ENCODE measurements at places on chromosomes 4 and X.
A peak's percentile ranks its signal among the peaks of the same experiment; 100 is the strongest.

GRCh38 chrX:144627947-144628346 lies 619.4 kb upstream of the SPANXN1 start:
- DNase-seq: no peak

DNA sequence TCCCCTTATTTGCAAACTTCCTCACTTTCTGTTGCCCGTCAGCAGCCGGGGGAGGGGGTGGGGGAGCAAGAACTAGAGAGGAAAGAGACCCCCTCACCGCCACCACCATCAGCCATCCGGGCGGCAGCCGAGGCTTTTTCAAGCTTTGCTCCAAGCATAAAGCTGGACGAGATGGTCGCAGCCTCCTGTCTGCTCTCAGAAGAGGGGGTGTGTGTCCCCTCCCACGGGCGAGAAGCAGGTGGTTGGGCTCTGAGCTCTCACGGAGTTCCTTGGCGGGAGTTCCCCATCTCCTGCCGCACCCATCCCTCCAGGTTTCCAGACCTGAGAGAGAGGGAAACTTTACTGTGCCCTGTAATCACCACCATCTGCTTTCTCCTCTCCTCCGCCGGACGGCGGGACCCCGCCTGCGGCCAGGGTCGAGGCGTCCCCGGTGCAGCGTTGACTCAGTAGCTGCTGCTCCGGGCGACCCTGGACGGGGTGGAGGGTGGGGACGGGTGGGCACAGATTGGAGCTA lies 4.7 kb upstream of the ARX start:
- no peak for DNase-seq

DNA sequence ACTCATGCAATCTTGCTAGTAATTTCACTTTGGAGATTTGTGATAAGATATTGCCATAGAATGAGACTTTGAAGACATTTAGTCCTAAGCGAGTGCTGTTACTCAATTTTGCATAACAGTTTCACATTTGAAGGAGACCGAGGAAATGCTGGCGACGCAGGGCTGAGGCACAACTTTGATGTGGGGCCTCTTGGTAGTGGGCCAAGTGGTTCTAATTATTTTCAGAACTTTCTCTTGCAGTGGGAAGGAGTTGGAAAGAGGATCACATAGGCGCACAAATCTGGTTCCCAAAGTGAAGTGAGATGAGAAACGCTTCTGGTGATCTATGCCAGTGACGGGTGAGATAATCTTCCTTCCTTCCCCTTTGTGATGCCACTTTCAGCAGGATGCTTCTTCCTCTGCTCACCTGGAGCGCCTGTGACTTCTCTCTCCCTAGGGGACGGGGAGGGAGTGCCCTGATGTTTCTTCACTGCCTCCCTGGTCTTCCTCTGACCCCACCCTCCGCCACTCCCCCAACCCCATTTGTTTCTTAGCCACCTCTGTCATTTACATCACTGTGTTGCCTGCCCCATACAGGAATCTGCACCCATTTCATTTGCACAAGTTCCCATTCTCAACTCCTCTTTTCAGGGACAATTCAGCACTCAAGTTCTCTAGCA lies 138.9 kb upstream of the MID1 start:
- no peak for DNase-seq

- DNase-seq: no peak
Observed at GRCh38 chr4:126604268-126604867, 1028.4 kb upstream of the INTU start.

DNA sequence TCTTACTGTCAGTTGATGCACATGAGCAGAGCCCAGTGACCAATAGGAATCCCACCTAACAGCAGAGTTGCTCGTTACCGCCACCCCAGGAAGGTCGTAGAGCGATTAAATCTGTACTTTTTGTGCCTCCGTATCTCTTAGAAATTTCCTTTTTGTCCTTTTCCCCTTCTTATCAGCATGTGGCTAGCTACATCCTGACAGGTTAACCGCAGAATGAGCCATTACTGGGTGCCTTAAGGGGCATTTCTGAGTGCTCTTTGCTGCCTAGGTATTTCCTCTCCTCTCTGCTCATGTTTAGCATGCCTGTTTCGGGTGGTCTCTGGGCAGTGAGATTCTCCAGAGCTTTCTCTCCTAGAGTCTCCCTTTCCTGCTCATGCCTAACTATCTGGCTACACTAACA lies 530.5 kb downstream of the FAM133A start:
- DNase-seq: no peak

DNA sequence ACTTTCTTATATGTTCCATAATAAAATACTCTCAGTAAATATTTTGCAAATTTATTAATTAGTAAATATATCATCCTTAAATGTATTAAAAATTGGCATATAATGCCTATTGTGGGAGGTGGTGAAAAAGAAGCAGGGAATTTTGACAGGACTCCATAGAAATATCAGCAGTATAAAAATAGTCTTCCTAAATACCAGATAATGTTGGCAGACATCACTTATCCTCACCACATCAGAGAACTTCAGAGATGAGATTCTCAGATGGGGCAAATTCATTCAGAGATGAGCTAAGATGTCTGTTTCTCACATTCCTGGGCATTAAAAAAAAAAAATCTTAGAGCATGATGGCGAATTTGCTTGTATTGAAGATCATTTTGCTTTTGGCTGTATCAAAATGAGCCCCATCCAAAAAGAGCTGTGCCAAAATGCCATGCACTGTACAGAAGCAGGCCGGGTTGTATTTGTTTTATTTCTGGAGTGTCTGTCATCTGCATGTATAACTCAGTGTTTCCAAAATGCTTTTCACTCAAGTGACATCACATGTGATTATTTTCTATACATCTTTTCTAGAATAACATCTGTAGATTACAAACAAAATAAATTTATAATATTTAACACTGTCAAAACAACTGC lies 41.7 kb downstream of the ATP8A1 start:
- DNase-seq: no peak

DNA sequence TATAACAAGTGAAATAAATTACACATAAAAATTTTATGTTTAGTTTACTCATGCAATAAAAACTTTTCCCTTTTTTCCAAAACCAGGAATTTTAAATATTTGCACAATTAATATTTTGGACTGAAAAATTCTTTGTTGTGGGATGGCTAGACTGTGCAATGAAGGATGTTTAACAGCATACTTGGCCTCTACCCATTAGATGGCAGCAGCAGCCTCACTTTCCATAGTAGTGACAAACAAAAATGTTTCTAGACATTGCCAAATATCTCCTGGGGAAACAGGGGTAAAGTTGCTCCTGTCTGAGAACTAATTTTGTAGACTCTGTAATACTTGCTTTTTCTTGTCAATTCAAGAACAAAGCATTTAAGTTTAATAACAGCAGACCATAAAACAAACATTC lies 49.8 kb downstream of the SCLT1 start:
- DNase-seq: no peak

GRCh38 chrX:63747331-63747730 lies 37.7 kb downstream of the ARHGEF9 start:
- no peak for DNase-seq

DNA sequence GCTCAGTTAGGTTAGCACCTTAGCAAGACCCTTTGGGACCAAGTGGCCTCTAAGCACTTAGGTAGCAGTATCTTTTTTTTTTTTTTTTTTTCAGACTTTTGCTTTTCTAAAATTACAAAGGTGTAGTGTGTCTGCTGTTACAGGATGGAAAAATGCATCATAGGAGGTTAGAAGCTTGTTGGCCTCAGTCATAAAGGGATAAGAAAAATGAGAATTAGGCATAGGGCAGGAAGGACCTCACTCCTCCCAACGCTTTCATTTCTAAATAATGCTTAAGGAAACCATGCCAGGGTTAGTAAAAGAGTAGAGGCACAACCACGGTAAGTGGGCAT lies 148.4 kb upstream of the PLAC1 start:
- no peak for DNase-seq

- no peak for DNase-seq
Observed at GRCh38 chr4:140756319-140757231, at the start of gene TBC1D9. TSS of gene TBC1D9 (minus strand) at chr4:140756385. CDS start at chr4:140756045, 340 bp downstream.

DNA sequence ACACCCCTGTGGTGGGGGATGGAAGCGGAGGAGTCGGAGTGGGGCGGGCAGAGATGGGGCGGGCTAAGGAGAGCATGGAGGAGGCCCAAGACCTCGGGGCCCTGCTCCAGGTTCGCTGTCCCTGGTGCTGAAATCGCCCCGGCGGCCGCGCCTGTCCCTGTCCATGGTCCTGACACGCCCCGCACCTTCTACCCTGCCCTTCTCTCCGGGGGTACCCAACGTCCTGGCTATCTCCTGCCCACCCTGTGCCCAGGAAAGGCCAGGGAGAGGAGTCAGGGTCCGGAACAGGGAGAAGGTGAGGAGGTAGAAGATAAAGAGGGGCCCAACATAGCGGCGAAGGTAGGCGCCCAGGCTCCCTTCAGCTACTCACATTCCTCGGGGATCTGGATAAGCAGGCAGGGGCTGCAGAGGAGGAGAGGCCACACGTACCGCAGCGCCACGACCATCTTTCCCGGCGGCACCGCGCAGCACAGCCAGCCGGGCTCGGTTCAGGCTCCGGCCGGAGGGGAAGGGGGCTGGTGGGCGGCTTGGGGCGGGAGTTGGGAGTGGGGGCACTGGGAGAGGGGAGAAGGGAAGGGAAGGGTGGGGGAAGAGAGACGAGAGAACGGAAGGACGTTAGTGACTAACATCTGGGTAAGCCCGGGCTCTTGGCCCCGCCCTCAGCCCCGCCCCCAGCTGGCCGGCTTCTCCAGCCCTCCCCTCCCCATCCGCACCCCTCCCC lies 10.4 kb downstream of the L1CAM start:
- DNase-seq: no peak

- no peak for DNase-seq
Observed at GRCh38 chrX:93695981-93696380, 22.0 kb downstream of the FAM133A start.

- peak; percentile 43 for DNase-seq
Observed at GRCh38 chr4:38062088-38062775, 102.0 kb downstream of the PTTG2 start.

- no peak for DNase-seq
Observed at GRCh38 chr4:175234162-175234561, 316.0 kb downstream of the ADAM29 start.

GRCh38 chr4:185128272-185129119 lies 14.6 kb upstream of the SLC25A4 start:
- DNase-seq: no peak

- DNase-seq: no peak
Observed at GRCh38 chr4:47088298-47088697, 56.9 kb downstream of the GABRB1 start.

GRCh38 chrX:154408659-154409221 lies 314 bp downstream of the DNASE1L1 start:
- no peak for DNase-seq

- no peak for DNase-seq
Observed at GRCh38 chr4:121108557-121108956, 36.2 kb upstream of the NDNF start.

- no peak for DNase-seq
Observed at GRCh38 chr4:53591372-53591892, at the start of gene LNX1. TSS of gene LNX1 (minus strand) at chr4:53591486. CDS start at chr4:53574002, 17,484 bp downstream.

- no peak for DNase-seq
Observed at GRCh38 chrX:143429131-143429530, 88.1 kb downstream of the SPANXN3 start.

GRCh38 chrX:15437724-15438123 lies 53.5 kb upstream of the VEGFD start:
- DNase-seq: no peak
